ENCODE measurements at places on chromosomes 4 and X. TPM values are rescaled to one million over a fixed set of nuclear protein-coding genes. Genes with fewer than 3 reads are reported as not detected.

- no peak for DNase-seq
Observed at GRCh38 chr4:8939840-8940742, 68.5 kb upstream of the HMX1 start.

- no peak for DNase-seq
Observed at GRCh38 chr4:131302108-131302507, 1847.0 kb upstream of the PCDH10 start.

DNA sequence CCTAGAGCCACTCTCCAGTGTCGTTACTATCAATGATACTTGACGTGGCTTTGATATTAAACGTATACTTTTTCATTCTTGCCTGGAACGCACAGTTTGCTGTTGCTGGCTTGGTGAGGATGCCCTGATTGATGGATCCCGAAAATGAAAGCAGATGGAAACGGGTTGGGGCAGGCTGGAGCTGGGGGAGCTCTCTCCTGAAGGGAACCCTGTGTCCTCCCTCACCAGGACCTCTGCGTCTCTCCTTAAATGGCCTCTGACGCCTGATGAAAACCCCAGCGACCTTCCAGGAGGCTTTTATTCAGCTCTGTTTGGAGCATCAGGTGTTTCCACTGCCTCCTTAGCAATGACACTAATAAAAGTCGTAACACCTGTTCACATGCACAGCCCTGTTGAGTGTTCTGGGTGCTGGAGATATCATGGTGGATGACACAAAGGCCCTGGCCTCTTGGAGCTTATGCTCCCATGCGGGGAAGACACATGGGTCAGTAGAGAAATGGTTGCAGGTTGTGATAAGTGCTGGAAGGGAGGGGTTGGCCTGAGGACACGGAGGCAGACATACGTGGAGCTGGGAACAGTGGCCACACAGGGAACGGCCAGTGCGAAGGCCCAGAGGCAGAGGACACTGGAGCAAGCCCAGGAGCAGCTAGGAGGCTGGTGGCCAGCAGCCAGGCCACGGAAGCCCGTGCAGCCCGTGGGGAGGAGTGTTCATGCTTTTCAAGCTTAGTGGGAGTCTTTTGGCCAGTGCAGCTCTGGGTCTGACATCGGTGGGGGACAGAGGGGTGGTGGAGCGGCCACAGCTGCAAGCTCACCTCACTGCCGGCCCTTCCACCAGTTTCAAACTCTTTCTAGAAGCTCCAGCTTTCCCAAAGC, 7.5 kb downstream of the MSANTD1 start:
- DNase-seq: peak; percentile 52

- no peak for DNase-seq
Observed at GRCh38 chr4:180674619-180675358, 1568.4 kb upstream of the TENM3 start.

GRCh38 chrX:64394874-64395567, at the start of gene MTMR8:
Gene MTMR8 (minus strand): TSS chrX:64395452. CDS start chrX:64395363, 89 bp downstream.
- DNase-seq: peak; percentile 74

DNA sequence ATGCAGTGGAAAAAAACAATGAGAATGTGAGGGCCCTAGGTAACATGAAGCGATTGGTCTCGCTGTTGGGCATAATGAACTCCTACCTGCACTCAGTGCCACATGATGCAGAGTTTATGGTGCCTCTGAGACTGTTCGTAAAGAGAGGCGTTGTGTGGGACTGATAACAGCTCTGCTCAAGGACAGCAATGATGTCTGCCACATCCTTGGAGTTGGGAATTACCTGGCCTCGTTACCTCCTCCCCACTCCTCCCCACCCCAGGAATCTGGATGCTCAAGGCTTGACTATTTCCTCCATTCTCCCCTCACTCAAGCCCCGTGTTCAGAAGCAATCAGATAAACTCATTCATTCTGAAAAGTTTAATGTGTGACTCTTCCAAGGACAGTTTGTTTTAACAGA, 148.0 kb upstream of the JADE1 start:
- no peak for DNase-seq

Gene LETM1
- 17.9 TPM for polyA plus RNA-seq

Gene RIPPLY1
- polyA plus RNA-seq: 0.37 TPM

Gene CRMP1
- polyA plus RNA-seq: 68.0 TPM

Measured in left lung (tissue), 14 donors.